Caco-2 (cell line): ENCODE measurements at places on chromosomes 6 and 20.

DNA sequence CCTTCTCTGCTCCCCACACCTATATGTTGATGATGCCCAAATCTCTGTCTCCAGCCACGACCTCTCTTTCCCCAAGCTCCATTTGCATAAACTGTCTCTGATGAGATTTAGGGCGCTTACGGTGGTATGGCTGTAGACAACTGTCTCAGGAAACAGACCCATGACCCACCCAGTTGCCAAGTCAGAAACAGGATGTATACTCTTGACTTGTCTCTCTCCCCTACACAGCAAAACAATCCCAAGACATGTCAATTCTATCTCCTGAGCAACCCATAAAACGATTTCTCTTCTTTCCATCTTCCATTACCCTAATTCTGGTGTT is 13.9 kb downstream of the GNL1 start:
- no peak for DNase-seq

DNA sequence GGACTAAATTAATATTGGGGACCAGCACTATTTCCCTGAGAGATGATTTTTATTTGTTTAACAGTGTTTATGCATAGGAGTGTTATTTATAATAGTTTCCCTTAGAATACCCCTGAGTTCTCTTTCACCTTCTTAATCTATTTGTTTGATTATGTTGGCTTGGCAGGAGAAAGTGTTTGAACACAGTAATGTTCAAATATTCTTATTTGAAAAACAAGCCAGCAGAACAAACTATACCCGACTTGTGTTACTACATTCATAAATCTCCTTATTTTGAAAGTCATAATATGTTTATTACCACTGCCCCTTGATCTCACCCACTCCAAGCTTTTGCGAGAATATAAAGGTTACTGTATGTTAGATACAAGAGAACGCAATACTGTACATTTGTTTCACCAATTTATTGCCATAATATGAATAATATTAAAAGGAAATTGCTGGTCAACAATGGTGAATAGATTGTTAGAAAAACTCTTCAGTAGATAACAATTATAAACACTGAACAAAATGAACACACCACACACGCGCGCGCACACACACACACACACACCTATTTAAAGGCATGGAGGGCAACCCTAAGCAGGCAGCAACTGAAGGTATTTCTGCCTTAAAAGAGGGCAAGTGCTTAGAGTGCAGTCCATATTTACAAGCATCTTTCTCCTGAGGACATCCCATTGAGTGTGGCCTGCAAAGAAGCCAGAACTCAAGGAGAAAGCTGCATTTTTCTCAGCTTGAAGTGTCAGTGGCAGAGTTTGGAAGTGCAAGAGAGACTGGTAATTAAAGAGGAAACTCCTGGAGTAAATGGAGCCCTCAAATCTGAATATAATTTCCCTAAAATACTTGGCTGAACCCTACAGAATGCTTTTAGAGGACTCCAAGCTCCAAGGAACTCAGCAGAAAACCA is 279.4 kb upstream of the MAN1A1 start:
- DNase-seq = no peak

- DNase-seq = no peak
Measured at GRCh38 chr6:110103260-110103659, 76.2 kb downstream of the WASF1 start.

- DNase-seq = no peak
Measured at GRCh38 chr6:127880429-127880828, 20.4 kb downstream of the THEMIS start.

DNA sequence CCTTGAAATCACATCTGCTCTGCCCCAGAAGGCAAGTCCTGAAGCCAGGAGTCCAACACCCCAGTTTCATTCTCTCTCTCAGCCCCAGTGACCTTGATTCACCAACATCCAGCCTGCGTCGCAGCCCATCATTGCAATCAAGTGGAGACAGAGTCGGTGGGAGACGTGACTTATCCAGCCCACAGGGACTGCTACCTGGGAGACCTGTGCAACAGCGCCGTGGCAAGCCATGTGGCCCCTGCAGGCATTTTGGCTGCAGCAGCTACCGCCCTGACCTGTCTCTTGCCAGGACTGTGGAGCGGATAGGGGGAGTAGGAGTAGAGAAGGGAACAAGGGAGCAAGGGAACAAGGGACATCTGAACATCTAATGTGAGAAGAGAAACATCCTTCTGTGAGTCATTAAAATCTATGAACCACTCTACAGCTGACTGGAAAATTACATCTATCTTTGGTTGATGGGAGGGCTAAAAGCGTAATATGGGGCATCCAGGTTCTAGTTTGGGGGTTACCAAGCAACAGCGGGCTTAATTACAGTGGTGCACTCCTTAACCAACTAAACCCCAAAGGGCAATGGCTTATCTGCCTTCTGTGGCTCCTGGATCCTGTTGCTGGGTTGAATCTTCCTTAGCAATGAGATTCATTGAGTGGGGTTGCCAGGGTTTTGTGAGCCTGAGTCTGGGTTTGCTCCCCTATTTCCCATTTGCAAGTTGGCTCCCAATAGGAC is 2.5 kb downstream of the LY6G6D start:
- no peak for DNase-seq

GRCh38 chr20:38674765-38675133 is 49.5 kb upstream of the SLC32A1 start:
- DNase-seq = no peak

DNA sequence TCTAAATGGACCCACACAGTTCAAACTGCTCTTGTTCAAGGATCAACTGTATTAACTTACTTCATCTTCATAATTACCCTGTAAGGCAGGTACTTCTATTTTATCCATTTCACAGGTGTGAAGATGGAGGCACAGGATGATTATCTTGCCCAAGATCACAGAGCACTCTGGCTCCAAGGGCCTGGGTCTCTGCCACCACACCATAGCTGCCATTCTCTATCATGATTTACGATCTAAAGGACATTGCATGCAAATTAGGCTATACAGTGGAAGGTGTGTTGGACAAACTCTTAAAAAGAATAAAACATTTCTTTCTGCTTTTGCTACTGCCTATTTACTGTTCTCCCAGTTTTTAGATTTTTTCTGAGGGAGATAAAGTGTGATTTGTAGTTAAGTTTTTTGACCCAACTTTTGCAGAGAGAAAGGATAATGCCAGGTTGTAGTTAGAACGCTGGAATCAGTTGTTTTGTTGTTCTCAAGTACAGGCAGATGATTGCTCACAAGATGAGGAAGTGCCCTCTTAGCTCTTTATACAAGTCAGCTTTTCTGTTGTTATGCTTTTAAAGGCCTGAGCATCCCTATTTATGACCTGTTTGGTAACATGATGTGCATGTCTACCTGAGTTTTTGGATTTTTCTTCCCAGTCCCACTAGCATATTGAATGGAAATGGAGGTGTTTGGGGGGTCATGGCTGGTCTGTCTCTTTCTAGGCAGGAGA is 247.9 kb downstream of the ZFAND3 start:
- DNase-seq = no peak

GRCh38 chr6:142938510-142938909 is 6.5 kb downstream of the HIVEP2 start:
- DNase-seq = no peak

- no peak for DNase-seq
Measured at GRCh38 chr6:137084090-137084489, 39.3 kb upstream of the IL20RA start.

- DNase-seq = peak; percentile 47
Measured at GRCh38 chr6:77620278-77620882, 32.5 kb upstream of the MEI4 start.

- DNase-seq = no peak
Measured at GRCh38 chr20:37677969-37678861, 15.6 kb upstream of the CTNNBL1 start.

DNA sequence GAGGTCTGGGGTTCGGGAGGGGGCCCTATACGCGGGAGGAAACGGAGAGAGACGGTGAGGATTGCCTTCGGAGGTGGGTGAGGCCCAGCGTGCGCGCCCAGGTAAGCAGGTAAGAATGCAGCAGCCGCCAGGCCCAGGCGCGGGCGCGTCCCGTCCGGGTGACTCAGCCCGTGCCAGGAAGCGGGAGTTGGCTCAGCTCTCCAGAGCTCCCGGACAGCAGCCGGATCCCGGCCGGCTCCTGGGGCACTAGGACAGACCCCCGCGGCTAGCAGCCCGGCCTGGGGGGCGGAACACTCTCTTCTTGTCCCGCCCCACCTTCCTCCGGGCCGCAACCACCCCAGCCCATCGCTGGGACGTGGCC is 1.5 kb upstream of the MDFI start:
- DNase-seq = no peak

- no peak for DNase-seq
Measured at GRCh38 chr6:114827135-114827534, 484.3 kb upstream of the HS3ST5 start.

- no peak for DNase-seq
Measured at GRCh38 chr6:21413428-21413827, 180.1 kb upstream of the SOX4 start.

DNA sequence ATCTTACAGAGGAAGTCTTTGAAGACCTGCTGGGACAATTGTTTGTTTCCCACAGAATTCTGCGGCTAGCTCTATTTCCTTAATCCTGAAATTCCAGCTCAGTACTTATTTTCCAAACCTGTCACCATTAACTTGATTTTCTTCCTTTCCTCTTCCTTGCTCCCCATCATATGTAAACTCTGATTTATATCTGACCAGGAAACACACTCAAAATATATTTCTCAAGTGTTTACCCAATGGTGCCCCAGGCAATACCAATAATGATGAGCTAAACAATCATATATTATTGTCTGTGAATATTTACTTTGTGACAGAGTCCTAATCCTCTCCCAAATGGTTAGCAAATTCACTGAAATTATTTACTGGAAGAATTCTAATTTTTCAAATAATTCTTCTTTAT is 597.3 kb downstream of the PKHD1 start:
- no peak for DNase-seq

- DNase-seq = no peak
Measured at GRCh38 chr6:107542192-107542668, 52.3 kb downstream of the SOBP start.

DNA sequence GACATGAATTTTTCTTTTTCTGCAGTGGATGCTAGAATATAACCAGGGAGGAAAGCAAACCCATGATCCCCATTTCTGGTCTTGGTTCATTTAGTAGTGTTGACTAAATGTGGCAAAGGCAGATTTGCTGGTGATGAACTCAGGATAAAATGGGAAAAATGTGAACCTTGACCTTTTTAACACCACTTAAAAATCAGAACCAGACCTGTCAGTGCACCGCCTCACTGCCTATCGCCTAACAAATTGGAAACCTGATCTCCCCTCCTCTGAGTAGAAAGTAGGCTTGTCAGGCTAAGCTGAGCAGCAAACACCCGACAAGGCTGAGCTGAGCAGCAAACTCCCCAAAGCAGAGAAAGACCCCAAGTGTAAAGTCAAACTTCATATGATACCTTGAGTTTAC is 254.8 kb downstream of the FOXC1 start:
- DNase-seq = peak; percentile 39

DNA sequence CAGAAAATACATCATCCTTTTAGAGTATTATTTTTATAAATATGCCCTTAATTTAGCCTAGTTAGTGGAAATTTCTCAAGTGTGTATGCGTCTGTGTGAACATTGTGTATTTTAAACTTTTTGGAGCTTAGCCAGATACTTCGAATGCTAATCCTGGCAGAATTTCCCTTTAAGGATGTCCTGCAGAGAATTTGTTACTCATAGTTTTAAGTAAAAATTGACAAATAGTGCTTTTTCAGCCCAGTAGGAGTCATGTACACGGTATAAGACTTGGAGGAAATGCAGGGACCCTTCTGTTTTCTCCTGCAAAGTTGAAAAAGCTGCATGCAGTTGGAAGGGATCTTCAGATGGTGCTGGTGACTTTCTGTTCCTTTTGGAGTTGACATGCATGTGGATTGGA is at the start of gene FHL5:
FHL5 (plus strand) TSS at position 243 of the 400 bp plus-strand sequence. CDS start 40,486 bp downstream, outside the sequence.
- DNase-seq = no peak

- no peak for DNase-seq
Measured at GRCh38 chr6:49082611-49083010, 380.4 kb downstream of the MMUT start.
